Right forelimb (tissue), 1 donor: ENCODE measurements at places on chromosomes 11 and 22.

- DNase-seq = no peak
These were observed 14.2 kb upstream of the APOA1 start for GRCh38 chr11:116851626-116852025.

GRCh38 chr22:20956258-20957101 lies 10.6 kb upstream of the AIFM3 start:
- DNase-seq = no peak

DNA sequence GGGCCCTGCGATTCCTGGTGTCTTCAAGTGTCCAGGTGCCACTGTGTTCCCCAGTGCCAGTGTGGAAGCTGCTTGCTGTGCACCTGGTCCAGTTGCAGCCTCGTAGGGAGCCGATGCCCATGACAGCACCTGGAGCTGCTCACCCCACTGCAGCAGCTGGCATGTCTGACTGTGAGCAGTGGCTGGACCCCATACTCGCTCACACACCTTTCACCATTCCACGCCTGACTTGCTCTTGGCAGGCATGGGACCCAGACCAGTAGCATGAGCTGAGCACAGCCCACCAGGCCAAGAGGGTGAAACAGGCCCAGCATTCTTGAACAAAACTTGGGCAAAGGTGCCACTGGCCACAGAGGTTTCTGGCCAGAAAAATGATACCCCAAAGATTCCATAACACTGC lies 124.5 kb upstream of the THY1 start:
- DNase-seq = no peak

- no peak for DNase-seq
These were observed 140.5 kb upstream of the PLET1 start for GRCh38 chr11:112401036-112401769.

GRCh38 chr11:116517077-116517476 lies 255.7 kb downstream of the BUD13 start:
- no peak for DNase-seq

DNA sequence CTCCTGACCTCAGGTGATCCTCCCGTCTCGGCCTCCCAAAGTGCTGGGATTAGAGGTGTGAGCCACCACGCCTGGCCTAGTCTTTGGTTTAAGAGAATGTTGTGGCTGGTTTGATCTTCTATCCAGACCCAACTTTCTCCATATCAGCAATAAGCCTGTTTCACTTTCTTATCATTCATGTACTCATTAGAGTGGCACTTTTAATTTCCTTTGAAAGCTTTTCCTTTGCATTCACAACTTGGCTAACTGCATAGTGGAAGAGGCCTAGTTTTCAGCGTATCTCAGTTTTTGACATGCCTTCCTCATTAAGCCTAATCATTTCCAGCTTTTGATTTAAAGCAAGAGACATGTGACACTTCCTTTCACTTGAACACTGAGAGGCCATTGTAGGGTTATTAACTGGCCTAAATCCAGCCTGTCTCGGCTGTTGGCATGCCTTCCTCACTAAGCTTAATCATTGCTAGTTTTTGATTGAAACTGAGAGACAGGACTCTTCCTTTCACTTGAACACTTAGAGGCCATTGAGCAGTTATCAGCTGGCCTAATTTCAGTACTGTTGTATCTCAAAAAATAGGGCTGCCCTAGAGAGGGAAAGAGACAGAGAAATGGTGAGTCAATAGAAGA lies 13.1 kb upstream of the RPL3 start:
- DNase-seq = no peak

DNA sequence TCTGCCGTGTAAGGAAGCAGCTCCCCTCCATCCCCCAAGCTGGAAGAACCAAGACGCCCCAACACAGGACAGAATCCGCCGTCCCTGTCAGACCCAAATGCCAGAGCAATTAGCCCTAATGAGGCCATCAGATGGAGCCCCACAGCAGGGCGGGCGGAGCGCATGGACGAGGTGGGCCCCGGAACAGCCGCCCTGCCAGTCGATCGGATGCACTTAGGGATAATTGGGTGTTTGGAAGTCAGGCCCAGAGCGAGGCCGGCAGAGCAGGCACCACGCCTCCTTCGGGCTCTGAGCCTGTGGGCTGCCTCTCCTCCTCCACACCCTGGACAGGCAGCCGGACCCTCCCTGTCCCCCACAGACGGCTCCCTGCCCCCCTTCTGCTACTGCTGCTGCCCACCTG lies 5.5 kb upstream of the TH start:
- DNase-seq = no peak

DNA sequence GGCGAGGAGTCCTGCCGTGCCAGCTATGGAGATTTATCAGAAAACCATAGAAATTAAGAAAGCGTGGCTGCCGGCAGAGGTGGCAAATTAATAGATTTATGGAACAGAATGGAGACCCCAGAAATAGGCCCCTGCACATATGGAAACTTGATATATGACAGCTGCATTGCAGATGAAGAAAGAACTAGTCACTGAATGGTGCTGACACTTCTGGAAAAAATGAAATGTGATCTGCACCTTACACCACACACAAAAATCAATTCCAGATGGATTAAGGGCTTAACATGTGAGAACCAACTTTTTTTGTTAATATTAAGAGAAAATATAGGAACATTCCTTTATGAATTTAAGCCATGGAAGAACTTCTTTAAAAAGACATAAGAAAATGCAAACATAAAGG lies 40.3 kb upstream of the TSKU start:
- DNase-seq = no peak

- no peak for DNase-seq
These were observed 12.8 kb downstream of the SAA4 start for GRCh38 chr11:18223591-18224387.

DNA sequence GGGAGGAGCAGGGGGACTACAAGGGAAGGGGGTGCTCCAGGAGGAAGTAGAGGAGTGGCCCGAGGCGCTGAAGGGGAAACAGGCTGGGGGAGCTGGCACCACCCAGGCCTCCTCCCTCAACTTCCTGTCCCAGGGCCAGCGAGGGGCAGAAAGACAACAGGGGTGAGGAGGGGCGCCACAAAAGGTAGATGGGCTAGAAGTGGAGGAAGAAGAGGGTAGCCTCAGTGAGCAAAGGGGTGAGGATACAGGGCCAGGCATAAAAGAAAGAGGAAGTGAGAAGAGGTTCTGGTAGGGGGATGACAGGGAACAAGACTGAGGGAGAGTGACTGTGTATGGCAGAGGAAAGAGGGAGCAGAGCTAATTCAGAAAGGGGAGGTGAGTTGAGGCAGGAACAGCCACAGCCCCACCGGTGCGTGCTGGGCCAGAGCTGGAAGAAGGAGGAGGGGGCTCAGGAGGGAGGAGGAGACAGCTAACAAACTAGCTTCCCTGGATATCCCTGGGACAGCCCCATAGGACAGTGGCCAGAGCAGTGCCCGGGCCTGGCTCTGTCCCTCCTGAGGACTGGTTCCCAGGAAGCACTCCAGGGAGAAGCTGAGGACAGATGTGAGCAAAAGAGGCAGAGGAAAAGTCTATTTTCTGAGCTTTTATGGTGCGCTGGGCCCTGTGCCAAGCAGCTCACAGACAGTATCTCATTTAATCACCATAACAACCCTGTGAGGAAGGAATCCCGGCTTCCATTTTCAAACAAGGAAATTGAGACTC lies 8.5 kb downstream of the DCHS1 start:
- peak; percentile 78 for DNase-seq

DNA sequence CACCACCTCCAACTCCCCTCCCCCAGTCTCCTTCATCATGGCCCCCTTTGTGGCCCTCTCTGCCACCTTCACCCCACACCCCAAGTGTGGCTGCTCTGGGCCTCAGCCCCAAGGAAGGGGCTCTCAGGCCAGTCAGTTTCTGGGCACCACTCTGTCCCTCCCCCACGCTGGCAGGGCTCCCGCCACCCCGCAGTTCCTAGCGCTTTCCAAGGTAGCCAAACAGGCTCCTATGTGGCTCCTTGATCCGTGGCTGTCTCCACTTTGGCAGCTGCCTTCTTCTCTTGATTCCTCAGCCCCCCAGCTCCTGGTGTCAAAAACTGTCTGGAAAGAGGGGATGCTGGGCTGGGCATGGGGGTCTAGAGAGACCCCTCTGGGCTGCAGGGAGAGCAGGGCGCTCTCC lies 10.4 kb upstream of the CACNA1I start:
- no peak for DNase-seq

DNA sequence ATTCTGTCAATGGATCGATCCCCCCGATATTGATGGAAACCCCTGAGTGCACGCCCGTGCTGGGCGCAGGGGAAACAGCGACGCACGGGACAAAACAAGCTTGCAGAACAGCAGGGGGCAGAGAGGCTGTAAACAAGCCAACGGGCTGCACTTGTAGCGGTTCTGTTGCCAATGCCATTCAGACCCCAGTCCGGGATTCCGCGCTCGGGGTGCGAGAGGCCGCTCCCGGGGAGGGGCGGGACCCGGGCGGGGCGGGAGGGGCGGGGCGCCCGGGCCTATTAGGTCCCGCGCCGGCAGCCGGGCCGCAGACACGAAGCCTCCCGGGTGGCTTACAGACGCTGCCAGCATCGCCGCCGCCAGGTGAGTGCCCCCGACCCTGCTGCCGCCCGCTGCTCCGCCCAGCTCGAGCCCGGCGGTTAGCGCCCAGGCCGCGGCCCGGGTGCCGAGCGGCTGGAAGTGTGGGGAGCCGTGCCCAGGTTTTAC lies at the start of gene BIK:
Gene BIK (plus strand): TSS at position 307 of the 483 bp plus-strand sequence. CDS start 13,273 bp downstream, outside the sequence.
- peak; percentile 59 for DNase-seq

GRCh38 chr11:34864424-34864823 lies 51.8 kb downstream of the APIP start:
- no peak for DNase-seq

- no peak for DNase-seq
These were observed 8.7 kb upstream of the ANKRD13D start for GRCh38 chr11:67280341-67280787.

DNA sequence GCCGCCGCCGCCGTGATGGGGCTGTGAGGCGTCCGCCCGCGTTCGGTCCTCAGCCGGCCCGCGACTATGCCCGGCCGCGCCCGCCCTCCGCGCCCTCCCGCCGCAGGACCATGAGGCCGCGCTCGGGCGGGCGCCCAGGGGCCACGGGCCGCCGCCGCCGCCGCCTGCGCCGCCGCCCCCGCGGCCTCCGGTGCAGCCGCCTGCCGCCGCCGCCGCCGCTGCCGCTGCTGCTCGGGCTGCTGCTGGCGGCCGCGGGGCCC lies 215 bp downstream of the ZNRF3 start:
- DNase-seq = no peak

DNA sequence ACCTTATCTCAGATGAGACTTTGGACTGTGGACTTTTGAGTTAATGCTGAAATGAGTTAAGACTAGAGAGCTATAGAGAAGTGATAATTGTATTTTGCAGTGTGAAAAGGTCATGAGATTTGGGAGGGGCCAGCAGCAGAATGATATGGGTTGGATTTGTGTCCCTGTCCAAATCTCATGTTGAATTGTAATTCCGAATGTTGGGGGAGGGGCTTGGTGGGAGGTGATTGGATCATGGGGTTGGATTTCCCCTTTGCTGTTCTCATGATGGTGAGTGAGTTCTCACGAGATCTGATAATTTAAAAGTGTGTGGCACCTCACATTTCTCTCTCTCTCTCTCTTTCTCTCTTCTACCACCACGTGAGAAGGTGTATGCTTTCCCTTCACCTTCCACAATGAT lies 777.8 kb upstream of the LUZP2 start:
- DNase-seq = no peak

DNA sequence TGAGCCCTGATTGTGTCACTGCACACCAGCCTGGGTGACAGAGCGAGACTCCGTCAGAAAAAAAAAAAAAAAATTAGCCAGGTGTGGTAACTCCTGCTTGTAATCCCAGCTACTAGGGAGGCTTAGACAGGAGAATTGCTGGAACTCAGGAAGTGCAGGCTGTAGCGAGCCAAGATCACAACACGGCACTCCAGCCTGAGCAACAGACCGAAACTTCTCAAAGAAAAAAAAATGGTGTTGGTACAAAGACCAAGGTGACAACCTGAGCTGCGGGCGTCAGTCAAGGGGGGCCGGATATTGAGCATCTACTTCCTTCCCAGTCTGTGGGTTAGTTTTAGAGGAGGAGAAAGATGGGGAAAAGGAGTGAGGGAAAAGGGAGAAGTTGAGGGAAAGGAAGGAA lies 48.5 kb upstream of the HSPA8 start:
- no peak for DNase-seq

DNA sequence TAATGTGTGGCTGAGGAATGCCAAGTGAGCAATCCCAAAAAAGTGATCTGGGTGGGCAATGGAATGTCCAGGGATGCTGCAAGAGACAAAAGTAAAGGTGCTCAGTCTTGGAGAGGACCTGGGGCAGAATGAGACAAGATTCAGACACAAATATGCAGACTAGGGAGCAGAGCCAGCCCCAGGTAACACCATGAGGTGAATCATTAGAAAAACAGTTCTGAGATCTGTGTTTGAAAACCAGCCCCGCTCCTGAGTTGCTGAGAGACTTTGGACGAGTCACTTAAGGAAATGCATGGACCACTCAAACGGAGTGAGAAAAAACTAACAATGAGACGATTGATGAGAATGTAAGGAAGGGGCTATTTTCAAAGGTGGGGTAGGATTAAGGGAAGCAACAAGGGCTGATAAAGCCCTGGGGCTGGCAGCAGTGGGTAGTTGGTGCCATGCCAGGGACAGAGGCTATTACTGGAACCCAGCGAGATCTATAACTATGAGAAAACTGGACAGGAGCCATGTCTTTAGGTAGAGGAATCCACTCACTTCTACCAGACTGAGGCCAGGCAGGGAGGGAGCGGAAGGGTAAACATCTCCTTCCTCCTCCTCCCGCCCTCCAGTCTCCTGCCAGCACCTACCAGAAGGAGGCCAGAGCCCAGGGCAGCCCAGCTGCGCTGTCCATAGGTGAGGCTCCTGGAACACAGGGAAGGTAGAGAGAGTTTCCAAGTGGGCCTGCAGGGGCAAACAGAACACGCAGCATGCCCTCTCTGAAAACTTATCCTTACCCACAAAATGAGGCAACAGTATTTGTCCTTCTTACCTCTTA lies 130.4 kb upstream of the TEAD1 start:
- DNase-seq = no peak

DNA sequence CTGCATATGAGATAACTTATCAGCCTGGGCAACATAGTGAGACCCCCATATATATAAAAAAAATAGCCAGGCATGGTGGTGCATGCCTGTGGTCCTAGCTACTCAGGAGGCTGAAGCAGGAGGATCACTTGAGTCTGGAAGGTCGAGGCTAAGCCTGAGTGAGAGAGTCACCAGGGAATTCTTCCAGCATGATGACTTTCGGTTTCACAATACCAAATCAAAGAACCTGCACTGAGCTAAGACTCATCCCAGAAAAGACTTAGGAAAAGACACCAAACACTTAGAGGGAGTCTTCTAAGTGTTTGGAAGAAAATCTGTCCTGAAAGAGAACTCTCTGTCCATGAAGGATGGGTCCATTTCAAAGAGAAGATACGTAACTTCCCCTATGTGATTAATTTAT lies 12.7 kb downstream of the STK33 start:
- DNase-seq = no peak
